ENCODE measurements at places on chromosomes 3 and 15. TPM values are rescaled to one million over a fixed set of nuclear protein-coding genes. Genes with fewer than 3 reads are reported as not detected.

Gene ZMYND10
- polyA plus RNA-seq, result 3.9 TPM

Gene PRICKLE2
- polyA plus RNA-seq, result 20.3 TPM

Gene EXD1
- polyA plus RNA-seq, result not detected

Gene CLRN1
- not detected for polyA plus RNA-seq

Gene ADCY5
- 12.6 TPM for polyA plus RNA-seq

Gene CATSPER2
- polyA plus RNA-seq, result 3.3 TPM

Gene CLDN11
- polyA plus RNA-seq, result 168 TPM

Gene KBTBD12
- 1.1 TPM for polyA plus RNA-seq

Gene ZNF639
- 55.0 TPM for polyA plus RNA-seq

- DNase-seq, result no peak
Measured at GRCh38 chr3:133881939-133882825, 13.5 kb downstream of the RAB6B start.

GRCh38 chr3:45545476-45545875 is 49.1 kb upstream of the LIMD1 start:
- DNase-seq, result no peak

DNA sequence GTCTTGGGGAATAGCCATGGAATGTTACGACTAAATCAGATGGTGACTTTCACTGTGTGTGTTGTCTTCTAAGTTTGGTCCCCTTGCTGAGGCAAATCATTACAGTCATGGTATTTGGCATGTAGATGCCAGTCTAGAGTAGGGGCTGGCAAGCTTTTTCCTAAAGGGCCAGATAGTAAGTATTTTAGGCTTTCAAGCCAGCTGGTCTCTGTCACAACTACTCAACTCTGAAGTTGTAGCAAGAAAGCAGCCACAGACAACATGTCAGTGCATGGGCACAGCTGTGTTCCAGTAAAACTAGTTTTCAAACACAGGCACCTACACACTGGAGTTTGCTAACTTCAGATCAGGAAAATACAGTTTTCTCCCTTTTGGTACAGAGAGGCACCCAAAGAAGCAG is 39.3 kb downstream of the CCR3 start:
- DNase-seq, result no peak

DNA sequence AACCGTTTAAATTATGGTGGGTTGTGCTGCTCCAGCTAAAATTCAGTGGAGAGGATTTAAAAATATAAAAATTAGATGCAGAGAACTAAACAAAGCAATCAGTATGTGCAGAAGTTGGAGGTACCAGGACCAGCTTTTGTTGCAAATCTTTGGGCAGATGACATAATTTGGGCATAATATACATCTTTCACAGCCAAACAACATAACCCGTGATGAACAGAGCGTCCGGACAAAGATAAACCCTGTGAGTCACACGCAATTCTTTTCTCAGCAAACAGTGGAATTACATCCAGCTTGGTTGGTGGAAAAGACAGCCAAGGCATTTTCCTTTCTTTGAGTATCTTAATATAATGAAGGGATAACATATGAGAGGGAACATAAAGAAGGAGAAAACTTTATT is 419.4 kb upstream of the ADAMTS9 start:
- no peak for DNase-seq

- DNase-seq, result no peak
Measured at GRCh38 chr3:16837602-16838001, 47.2 kb upstream of the PLCL2 start.

- DNase-seq, result no peak
Measured at GRCh38 chr15:84807228-84807627, 9.9 kb upstream of the ALPK3 start.

DNA sequence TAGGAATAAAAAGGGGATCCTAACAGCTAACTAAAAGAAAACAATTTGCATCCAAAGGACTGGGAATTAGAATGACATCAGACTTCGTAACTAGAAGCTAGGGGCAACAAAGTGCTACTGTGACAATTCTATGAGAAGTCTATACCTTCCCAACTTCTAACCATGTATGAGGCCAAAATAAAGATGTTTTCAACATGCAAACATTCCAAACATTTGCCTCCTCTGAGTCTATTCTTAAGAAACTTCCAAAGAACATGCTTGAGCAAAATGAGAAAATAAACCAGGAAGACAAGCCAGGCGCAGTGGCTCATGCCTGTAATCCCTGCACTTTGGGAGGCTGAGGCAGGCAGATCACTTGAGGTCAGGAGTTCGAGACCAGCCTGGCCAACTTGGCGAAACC is 13.1 kb upstream of the RNF7 start:
- no peak for DNase-seq

DNA sequence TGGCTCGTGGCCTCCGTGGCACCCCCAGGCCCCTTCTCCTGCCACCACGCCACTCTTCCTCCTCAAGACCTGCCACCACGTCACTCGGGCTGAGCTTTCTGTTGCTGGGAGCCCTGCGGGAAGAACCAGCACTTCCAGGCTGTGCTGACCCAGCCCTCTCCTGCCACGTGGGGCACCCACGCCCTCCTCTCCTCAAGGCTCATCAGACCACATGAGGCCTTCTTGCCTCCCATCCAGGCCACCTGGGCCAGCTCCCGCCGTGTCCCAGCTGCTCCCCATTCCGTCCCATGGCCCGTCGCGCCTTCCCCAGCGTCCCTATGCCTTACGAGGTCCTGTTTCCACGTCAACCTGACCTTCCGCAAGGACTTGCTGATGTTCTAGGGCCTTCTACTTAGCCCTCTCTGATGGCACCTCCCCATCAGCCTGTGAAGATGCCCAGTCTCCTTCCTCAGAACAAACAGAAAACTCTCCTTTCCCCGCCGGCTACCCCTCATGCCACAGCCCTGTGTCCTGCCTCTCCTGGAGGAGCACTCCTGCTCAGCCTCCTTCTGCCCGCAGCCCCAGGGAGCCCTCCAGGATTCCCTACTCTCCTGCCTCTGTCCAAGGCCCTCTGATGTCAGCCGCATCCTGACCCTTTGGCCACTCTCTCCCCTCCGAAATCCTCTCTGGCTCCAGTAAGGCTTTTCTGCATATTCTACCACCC is 71.1 kb upstream of the BLM start:
- no peak for DNase-seq

GRCh38 chr15:69868756-69869155 is 229.0 kb downstream of the TLE3 start:
- DNase-seq, result no peak
